ENCODE measurements at places on chromosomes 1 and 21. TPM values are rescaled to one million over a fixed set of nuclear protein-coding genes. Genes with fewer than 3 reads are reported as not detected.

DNA sequence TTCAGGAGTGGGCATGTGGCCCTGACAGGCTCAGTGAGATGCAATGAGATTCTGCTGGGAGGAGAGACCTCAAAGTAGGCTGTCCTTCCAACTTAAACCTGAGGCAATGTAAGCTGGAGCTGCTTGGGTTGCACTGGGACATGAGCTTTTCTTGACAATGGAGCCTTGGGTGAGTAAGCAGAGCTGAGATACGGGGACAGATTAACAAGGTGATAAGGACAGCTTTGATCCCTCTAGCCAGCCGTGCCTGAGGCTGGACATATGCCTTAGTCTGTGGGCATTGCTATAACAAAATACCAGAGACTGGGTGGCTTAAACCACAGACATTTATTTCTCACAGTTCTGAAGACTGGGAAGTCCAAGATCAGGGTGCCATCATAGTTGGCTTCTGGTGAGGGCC, 18.3 kb upstream of the NGF start:
- no peak for DNase-seq

DNA sequence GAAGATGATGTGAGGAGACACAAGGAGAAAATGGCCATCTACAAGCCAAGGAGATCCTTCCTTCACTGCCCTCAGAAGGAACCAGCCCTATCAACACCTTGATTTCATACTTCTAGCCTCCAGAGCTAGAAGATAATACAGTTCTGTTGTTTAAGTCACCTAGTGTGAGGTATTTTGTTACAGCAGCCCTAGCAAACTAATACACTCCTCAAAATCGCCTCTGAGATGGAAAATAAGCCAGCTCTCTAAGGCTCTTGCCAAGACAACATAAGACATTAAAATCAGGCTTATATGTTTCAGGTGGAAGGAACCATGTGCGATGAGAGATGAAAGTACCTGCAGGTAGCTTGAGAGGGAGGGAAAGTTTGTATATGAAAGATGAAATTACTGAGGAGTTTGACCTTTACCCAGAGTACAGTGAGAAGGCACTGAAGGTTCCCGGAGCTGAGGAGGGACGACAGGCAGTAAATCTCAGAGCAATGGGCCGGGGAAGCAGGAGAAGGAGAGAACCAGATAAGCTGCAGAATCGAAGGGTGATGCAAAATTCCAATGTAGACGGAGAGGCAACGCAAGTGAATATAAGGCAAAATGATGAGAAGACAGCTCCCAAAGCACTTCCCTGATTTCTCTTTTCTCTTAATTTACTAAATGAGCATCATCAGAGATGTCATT, 84.7 kb downstream of the HHIPL2 start:
- no peak for DNase-seq

DNA sequence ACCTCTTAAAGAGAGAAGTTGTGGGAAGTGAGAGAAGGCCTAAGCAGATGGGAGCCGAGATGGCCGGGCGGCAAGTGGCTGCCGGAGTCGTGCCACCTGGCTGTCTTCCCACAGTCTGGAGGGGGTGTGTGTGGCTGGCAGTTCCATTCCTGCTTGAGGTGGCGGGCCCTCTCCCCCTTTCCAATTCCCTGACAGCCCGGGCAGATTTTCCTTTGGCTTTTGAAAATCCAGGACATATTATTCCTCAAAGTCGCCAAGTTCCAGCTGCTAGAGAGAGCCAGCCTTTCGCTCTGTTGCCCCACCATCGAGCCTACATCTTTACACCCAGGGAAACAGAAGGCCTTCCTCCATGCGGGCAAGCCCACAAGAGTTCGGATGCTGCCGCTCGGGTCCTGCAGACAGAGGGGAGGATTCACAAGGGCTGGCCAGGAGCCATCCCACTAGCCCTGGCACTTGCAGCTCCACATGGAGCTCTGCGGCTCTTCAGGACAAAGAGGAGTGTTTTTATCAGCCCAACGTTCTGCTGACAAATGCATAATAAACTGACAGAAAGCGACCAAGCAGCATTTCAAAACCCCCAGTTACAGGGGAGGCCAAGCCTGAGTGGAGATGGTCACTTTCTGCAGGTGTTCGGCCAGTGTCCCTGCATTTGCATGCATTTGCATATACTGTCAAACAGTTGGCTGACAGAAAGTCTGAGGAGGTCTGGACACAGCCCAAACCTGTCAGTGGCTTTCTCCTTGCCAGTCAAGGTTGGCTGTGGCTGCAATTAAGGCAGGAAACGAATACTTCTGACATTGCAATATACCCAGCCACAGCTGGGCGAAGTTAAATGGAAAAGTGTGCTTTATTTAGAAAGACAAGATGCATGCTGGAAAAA, 45.9 kb downstream of the OLIG1 start:
- no peak for DNase-seq

GRCh38 chr1:182707122-182707521, 22.7 kb upstream of the RGS8 start:
- DNase-seq: no peak

The AMY2A gene
- not detected for total RNA-seq
